ENCODE measurements at places on chromosomes 3 and 15. TPM values are rescaled to one million over a fixed set of nuclear protein-coding genes. Genes with fewer than 3 reads are reported as not detected.

- no peaks in the 10 kb centered on the region for H3K27me3 ChIP-seq
- H3K4me3 ChIP-seq, result no peak overlapping the region
- peaks cover 11% of the 10 kb centered on the region for H3K36me3 ChIP-seq
- H3K27ac ChIP-seq, result 0 out of 2 replicates have a peak overlapping the region, but pooled peaks have one; percentile 2
- DNase-seq, result peak; percentile 71
- peaks cover 10% of the 10 kb centered on the region for H3K4me1 ChIP-seq
Measured at GRCh38 chr3:124812291-124813265, 74.6 kb downstream of the ITGB5 start.

DNA sequence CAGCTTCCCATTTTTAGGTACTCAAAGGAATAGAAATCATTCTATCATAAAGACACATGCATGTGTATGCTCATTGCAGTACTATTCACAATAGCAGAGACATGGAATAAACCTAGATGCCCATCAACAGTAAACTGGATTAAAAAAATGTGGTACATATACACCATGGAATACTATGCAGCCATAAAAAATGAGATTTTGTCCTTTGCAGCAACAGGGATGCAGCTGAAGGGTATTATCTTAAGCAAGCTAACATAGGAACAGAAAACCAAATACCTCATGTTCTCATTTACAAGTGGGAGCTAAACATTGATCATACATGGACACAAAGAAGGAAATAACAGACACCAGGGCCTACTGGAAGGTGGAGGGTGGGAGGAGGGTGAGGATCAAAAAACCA, 33.1 kb upstream of the COL6A5 start:
- no peaks in the 10 kb centered on the region for H3K4me1 ChIP-seq
- H3K27me3 ChIP-seq, result no peaks in the 10 kb centered on the region
- no peak for DNase-seq
- no peak overlapping the region for H3K27ac ChIP-seq
- H3K36me3 ChIP-seq, result no peaks in the 10 kb centered on the region

- no peaks in the 10 kb centered on the region for H3K36me3 ChIP-seq
- H3K27me3 ChIP-seq, result no peaks in the 10 kb centered on the region
- no peak overlapping the region for H3K4me3 ChIP-seq
- peaks cover 2% of the 10 kb centered on the region for H3K4me1 ChIP-seq
Measured at GRCh38 chr3:158488670-158489069, 82.3 kb upstream of the MLF1 start.

AKAP13 gene
- total RNA-seq, result 94.2 TPM

RASGRF1 gene
- total RNA-seq, result 0.59 TPM

DNA sequence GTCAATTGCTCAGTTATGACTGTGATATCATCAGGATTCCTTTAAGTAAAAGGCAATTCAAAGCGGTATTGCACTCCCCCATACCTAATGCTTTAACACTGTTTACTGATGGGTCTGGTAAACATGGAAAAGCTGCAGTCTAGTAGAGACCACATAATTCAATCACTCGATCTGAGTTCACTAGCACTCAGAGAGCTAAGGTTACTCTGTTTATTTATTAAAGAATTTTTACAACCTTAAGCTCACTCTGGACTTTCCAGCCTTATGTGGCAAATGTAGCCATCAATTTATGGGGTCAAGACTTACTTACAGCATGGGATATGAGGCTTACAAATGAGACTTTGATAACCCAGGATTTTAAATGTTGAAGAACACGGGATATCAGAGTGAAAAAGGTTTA, 18.4 kb upstream of the CCR2 start:
- H3K27ac ChIP-seq, result no peak overlapping the region
- no peak for DNase-seq
- H3K27me3 ChIP-seq, result no peaks in the 10 kb centered on the region
- H3K4me1 ChIP-seq, result no peaks in the 10 kb centered on the region
- no peak overlapping the region for H3K4me3 ChIP-seq
- no peaks in the 10 kb centered on the region for H3K36me3 ChIP-seq

DNA sequence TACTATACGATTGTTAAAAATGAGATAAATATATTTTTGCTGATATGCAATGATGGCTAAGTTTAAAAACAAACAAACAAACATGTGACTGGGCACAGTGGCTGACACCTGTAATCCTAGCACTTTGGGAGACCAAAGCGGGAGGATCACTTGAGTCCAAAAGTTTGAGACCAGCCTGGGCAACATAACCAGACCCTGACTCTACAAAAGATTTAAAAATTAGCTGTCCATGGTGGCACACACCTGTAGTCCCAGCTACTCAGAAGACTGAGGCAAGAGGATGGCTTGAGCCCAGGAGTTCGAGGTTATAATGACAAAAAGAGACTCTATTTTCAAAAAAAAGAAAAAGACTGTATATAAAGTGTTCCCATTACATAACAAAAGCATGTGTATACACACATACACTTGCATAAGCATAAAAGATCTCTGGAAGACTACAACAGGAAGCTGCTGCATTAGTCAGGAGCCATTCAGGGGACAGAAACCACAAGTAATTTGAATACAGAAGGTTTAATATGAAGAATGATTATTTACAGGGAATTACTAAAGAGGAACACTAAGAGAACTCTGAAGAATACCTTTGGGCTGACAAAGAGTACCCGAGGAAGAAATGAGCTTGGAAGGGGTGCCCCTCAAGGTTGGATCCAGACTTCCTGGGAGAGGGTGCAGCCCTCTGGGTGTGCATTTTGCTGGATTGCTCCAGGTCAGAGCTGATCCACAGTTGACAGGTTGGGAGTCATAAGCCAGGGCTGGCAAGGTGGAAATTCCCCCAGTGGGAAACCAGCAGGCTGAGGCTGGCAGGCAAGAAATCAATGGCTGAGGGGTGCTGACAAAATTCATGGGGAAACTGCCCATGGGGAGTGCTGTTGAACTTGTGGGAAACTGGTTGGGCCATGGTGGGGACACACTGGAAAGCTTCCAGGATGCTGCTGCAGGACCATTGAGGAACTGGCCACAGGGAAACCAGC, 9.3 kb upstream of the TM4SF18 start:
- no peak for DNase-seq
- H3K27me3 ChIP-seq, result no peaks in the 10 kb centered on the region
- peaks cover 28% of the 10 kb centered on the region for H3K4me1 ChIP-seq
- H3K27ac ChIP-seq, result peak overlapping the region; percentile 100

SAMD7 gene
- not detected for total RNA-seq

DNA sequence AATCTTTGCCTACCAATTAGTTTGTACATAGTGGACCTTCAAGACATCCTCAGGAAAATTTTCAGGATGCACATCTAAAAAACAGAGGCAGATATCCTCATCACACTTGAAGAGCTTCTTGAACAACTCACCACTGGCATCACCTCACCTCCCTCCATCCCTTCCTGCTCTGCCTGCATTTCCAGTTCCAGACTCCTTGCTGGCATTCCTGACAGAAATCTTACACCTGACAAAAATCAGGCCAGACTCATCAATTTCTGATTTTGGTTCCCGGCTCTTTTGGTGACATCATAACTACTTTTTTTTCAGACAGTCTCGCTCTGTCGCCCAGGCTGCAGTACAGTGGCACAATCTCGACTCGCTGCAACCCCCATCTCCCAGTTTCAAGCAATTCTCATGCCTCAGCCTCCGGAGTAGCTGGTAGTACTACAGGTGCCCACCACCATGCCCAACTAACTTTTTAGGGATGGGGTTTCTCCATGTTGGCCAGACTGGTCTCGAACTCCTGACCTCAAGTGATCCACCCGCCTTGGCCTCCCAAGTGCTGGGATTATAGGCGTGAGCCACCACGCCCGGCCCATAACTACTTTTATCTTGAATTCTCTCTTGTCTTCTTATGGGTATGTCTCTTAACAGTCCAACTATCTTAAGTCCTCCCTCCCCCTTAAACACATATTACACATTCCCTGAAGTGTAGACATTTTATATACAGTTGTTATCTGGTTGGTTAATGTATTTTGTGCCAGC, 216.6 kb upstream of the IL12A start:
- DNase-seq, result no peak
- H3K4me1 ChIP-seq, result no peaks in the 10 kb centered on the region
- no peaks in the 10 kb centered on the region for H3K36me3 ChIP-seq
- H3K27ac ChIP-seq, result no peak overlapping the region

Measured in Panc1 (cell line).